CD4-positive, alpha-beta T cell treated with Interleukin-21 for 1 hour (primary cell): ENCODE measurements at places on chromosomes 11 and 22.
A peak's percentile ranks its signal among the peaks of the same experiment; 100 is the strongest.

DNA sequence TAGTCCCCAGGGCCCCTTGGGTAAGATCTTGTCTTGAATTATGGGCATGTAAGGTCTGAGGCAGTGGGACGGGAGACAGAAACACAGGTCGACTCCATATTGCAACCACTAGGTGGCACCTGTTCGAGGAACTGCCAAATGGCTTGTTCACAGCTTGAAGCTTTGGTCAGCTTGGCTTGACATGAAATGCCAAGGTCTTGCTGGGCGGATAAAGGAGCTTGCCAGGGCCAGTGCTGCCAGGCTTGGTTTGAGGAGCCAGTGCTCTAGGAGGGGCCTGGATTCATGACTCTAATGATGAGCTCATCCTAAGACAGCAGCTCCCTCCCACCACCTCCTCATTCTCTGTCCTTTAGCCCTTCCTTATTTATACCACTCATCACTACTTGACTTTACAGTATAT lies 11.9 kb upstream of the NRIP3 start:
- peak; percentile 70 for DNase-seq

DNA sequence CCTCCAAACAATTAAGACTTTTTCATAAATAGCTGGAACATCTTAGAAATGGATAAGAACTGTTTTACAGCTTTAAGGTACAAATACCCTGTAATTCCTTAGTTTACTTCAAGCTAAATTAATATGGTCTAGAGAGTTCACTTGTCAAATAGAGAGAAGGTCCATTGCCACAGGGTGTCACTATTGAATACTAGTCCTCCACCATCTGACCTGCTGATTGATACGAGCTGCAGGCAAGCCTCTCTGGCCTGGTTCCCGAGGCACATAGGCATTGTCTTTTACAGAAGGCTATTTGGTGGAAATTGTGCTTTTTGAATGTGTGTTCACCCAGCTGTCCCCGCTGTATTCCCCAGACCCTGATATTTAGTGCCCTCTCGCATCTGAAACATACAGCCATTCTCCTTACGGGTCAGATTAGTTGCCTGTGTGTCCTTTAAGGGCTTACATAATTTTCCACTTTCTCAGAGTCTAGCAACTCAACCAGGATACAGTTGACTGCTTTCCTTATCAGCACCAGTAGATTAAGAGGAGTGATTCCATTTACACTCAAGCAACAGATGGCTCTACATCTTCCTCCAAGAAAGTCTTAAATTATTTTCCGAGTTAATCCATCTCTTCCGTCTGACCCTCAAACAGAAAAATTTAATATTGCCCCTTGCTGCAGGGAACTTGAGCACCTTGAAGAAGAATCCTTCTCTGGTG lies 788.8 kb upstream of the FAT3 start:
- DNase-seq: no peak

DNA sequence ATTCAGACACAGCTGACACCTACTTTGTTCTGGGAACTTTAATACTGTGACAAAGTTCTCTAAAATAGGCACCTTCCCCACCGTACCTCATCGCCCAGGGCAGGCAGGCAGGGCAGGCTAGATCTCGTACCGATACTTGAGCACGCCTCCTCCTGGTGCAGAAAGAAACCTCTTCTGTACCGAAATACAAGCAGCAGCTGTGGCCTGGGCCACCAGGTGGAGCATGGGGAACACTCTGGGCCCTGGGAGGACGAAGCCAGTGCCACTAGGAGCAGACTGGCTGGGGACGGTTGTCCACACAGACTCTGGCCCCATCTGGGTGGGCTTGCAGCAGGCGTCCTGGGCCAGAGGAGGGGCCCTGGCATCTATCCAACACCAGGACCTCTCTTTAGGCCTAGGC lies 12.8 kb downstream of the PMM1 start:
- DNase-seq: peak; percentile 36

DNA sequence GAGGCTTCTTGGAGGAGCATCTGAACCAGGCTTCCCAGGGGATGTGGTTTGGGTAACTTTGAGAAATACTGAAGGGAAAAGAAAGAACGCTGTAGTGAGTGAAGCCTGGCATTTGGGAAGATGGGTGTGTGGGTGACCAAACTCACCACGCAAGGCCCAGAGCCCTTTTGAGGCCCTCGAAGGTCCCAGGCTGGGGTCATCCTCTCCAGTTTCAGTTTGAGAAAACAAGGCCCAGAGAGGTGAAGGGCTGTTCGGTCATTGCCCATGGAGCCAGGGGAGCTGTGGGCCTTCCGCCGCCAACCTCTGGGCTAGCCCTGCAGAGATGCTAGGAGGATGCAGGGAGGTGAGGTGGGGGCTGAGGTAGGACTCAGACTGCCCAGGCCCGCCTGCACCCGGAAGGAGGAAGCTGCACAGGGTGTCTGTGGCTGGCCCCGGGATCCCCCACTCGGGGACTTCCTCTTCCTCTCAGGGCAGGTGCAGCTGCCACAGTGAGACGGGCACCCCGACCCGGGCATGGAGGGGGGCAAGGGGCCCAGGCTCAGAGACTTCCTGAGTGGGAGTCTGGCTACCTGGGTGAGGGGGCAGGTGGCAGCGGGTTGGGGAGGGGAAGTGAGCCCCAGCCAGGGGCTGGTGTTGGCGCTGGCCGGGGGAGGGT lies at the start of gene CCDC88B:
CCDC88B (plus strand) TSS at position 451 of the 655 bp plus-strand sequence; CDS start at position 514, 63 bp downstream.
- DNase-seq: peak; percentile 91

- no peak for DNase-seq
These were observed 23.0 kb upstream of the ZDHHC13 start for GRCh38 chr11:19093976-19094375.

- DNase-seq: no peak
These were observed 48.4 kb downstream of the DBX1 start for GRCh38 chr11:20111871-20112270.

GRCh38 chr11:16028419-16028818 lies 327.9 kb downstream of the SOX6 start:
- no peak for DNase-seq

GRCh38 chr22:48498526-48499331 lies 1328.9 kb downstream of the BRD1 start:
- no peak for DNase-seq

GRCh38 chr11:117712530-117712929 lies 84.5 kb downstream of the DSCAML1 start:
- no peak for DNase-seq

- no peak for DNase-seq
These were observed 94.8 kb downstream of the TEAD1 start for GRCh38 chr11:12768726-12769673.

DNA sequence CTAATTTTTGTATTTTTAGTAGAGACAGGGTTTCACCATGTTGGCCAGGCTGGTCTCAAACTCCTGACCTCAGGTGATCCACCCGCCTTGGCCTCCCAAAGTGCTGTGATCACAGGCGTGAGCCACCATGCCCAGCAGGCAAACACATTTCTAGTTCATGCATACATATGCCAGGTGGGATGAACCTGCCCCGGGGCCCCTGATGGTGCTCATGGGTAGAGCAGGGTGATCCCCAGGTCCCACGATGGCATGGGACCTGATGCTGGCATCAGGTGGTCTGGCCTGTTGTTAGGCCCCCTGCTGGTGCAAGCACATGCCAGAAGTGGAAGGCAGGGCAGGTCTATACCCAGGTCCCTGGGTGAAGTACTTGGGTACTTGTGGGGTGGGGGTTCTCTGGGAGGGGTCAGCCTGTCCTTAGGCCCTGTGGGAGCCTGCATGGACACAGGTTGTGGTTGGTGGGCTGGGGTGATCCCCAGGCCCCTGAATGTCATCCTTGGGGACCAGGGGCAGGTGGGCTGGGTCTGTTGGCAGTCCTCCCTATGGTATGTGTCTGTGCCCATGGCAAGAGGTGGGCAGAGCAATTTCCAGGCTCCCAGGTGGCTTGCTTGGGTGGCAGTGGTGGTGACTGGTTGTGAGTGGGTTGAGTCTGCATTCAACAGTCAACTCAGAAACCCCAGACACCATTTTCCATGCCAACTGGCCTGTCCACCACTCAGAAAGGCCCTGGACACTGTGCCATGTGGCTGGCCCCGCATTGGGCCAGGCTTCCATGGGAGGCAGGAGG lies 9.6 kb upstream of the RGL4 start:
- DNase-seq: no peak

DNA sequence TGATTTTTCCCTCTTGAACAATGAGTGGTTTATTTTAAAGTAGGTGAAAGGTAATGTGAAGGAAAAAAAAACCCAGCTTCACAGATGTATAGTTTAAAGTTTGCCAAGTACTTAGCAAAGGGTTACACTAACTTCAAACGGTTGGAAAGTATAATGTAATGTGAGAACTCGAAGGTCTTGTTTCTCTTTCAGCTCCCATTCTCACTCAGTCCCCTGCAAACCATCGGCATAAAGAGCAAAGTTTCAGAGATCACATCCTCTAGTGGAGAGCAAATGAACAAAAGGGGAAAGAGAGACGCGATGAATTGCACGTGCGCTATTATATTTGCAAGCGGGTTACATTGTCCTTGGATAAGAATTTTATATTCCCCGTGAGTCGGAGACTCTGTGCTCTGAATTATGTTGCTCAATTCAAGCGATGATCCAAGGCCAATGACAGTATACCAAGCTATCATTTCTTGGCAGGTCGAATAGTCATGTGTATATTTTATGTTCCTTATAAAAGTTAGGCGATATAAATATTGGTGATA lies 37.6 kb upstream of the BIRC3 start:
- DNase-seq: no peak

- no peak for DNase-seq
These were observed 12.9 kb downstream of the MS4A10 start for GRCh38 chr11:60797846-60798630.

DNA sequence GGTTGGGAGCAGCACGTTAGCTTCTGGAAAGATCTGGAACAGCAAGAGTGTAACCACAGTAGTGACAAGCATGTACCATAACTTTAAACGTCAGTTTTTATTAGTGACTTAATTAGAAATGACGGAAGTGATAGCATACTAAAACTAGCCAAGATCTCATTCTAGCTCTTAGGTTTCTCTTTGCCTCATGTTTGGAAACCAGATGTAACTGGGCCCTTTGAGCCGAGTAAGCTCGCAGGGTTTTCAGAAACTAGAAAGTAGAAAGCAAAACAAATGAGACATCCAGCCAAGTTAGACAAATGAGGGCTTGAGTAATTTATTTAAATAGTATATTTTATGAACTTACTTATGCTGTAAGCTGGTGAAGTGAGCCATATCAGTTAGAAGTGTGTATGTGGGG lies 40.2 kb upstream of the SLC5A12 start:
- no peak for DNase-seq

DNA sequence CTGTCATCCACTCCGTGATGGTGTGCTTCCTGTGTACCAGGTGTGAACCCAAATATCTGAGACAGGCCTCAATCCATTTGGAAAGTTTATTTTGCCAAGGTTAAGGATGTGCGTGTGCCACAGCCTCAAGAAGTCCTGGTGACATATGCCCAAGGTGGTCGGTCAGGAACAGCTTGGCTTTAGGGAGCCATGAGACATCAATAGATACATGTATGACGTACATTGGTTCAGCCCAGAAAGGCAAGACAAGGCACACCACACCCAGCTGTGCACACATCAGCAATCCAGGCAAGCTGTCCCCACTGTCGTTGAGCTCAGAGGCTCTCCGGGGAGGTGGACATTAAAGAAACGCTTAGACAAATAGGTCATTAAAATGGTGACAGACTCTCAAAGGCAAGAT lies 56.8 kb upstream of the SHANK2 start:
- no peak for DNase-seq

DNA sequence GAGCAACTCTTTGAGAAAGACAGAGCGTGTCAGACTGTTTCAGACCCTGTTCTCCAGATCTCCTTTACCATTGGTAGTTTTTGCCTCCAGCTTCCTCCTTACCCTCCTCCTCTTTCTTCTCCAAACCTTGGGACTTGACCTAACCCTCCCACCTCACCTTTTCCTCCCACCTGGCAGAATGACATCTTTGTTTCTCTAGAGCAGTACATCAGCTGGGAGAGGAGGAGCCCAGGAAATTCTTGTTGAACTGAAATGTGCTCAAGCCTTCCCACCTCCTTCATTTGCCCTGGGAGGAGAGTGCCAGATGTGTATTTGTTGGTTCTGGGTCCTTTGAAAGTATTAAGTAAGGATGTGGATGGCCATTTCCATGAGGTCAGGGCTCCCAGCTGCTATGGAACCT lies 17.4 kb downstream of the OSBP2 start:
- DNase-seq: no peak

- no peak for DNase-seq
These were observed 873.7 kb upstream of the FAT3 start for GRCh38 chr11:91350931-91351330.

DNA sequence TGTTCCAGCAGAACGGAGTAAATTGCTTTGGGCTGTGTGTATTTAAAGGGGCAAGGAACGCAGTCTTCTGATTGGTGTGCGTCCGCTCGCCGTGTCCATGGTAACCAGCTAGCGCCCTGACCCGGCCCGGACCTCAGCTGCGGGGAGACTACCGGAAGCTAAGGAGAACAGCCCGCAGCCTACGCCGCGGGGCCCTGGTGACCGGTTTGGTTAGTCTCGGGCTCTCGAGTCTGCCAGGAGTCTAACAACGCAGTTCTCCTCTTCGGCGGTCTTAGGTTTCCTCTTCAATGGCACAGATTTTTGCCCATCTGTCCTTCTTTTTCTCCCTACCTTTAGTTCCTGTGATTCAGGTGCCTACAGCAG lies 3.5 kb upstream of the OR56A3 start:
- DNase-seq: no peak

GRCh38 chr11:77611921-77612320 lies 22.2 kb downstream of the AQP11 start:
- DNase-seq: no peak

GRCh38 chr22:43239956-43240355 lies 53.0 kb upstream of the TTLL12 start:
- DNase-seq: no peak

- no peak for DNase-seq
These were observed 23.3 kb downstream of the SPTBN2 start for GRCh38 chr11:66705587-66706335.

DNA sequence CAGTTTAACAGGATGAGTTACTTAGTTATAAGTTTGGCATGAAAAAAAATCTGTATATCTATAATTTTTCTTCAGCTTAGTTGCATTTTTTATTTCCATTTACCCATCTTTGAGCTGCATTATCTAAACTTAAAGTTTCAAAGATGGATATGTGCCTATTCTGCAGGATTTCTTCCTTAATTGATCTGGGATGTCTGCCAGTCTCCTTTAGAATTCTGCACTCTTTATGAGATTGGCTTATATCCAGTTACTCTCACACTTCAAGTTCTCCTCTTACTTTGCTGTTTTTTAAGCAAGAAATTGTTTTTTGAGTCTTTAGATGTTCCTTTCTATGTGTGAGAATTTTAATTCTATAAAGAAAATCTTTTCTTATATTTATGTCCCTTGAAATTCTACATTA lies 5.1 kb upstream of the PDGFD start:
- DNase-seq: no peak

DNA sequence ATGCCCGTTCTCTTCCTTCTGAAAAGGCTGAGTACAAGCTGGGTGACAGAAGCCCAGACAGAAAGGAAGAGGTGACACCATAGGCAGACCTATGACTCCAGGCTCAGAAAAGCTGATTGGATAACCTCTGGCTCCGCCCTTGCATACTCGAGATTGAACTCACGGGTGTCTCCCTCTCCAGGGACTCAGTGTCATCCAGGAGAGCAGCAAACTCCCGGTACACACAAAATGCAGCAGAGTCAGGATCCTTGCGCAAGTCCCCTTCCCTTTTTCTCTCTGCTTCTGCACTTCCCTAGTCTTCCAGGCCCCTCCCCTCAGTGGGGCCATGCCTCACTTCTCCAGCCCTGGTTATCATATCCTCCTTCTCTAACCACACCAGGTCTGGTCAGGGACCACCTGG lies 9.8 kb downstream of the SCN4B start:
- peak; percentile 10 for DNase-seq
